CD4-positive, alpha-beta T cell treated with Interleukin-4 for 1 hour (primary cell): ENCODE measurements at places on chromosomes 12 and 14.

GRCh38 chr14:93719256-93719655 lies 69.0 kb downstream of the PRIMA1 start:
- DNase-seq: no peak

DNA sequence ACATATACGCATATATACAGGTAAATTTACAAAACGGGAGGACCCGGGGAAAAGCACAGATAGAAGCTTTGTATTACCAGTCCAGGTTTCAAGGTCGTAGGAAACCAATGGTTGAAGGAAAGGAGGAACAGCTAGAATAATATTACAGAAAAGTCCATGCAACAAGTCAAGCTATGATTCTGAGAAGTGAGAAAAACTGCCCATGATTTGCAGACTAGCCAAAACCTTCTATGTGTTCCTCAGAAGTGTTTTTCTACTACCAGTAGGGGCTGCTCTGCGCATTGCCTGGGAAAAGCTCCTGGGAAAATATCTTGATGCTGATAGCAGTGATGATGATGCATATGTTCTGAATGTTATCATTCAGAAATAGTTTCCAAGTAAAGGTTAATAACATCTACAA lies 2.2 kb downstream of the PDZRN4 start:
- DNase-seq: no peak

GRCh38 chr12:24741216-24741615 lies 207.7 kb downstream of the BCAT1 start:
- DNase-seq: no peak

DNA sequence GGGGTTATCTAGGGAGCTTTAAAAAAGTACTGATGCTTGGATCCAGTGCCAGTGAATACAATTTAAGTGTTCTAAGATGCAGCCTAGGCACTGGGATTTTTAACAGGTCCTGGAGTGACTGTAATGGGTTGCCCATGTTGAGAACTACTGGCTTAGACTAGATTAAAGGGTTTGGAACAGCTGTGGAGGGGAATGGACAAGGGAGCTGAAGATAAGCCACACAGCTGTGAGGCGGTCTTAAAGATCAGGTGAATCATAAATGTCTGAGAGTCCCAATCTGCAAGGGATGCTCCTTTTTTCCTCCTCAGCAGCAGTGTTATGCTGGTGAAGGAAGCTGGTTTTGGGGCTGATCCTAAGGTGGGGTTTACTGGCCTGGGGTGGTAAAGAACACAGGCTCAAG lies 35.5 kb upstream of the FRMD6 start:
- DNase-seq: no peak

- no peak for DNase-seq
Observed at GRCh38 chr12:104003596-104003995, 37.9 kb downstream of the TDG start.

DNA sequence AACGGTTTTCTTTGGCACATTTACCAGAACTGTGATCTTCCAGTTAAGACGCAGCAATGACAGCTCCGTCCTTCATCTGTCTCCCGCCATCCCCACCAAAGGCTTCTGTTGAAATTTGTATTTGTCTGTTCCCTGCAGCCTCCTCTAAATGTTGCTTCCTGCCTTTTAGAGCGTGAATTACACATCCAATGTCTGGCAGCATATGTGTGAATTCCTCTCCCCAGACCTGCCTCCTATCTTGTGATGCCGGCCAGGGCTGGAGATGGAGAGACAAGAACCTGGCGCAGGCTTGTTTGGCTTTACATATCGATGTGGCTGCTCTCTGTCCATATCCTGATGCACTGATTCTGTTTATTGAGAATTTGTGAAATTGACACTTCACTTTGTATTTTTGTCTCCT lies 738.4 kb upstream of the TMEM132C start:
- DNase-seq: no peak

DNA sequence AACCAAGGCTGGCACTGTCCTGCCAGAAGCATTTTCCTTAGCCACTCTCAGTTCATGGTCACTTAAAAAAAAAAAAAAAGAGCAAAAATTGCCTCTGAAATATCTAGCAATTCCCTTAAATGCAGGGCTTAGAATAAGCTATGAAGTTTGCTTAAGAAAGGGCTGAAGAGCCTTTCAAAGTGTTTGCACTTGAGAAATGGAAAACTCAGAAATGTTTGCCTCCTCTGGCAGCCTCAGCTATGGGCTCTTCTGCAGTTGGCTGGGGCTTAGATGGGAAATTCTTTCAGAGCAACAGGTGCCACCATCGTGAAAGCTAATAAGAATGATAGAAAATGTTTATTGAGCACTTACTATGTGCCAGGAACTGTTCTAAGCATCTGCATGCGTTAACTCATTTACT lies 48.5 kb upstream of the TSPAN11 start:
- DNase-seq: no peak

GRCh38 chr12:6471989-6472360 lies 1.5 kb upstream of the VAMP1 start:
- DNase-seq: no peak

DNA sequence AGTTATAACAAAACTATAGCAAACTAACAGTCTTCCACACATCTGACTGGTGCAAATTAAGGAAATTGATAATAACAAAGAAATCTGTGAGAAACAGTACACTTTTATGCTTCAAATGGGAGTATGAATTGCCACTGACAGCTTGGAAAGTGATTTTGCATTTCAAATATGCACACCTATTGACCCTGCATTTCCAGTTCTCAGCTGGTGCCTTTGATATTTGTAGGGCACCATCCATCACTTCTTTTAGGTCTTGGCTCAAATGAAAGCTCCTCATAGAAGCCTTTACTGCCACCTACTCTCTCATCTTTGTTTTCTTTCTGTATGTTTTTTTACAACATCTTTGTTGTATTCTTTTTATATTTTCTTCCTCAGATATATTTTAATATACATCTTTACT lies 125.1 kb downstream of the ST8SIA1 start:
- DNase-seq: no peak

DNA sequence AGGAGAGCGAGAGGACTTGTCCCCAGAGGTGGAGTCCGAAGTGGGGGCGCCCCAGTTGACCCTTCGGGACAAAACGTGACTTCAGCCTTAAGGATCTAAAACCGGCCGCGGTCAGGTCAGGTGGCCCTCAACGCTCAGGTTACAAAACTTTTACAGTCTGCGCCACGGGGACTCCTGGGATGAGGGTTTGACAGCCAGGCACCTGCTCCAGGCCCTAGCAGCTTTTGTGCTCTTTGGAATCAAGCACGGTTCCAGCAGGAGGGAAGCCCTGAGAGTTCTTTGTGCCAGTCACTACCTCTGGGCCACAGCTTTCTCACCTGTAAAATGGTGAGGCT lies 337 bp downstream of the ZC2HC1C start:
- no peak for DNase-seq

DNA sequence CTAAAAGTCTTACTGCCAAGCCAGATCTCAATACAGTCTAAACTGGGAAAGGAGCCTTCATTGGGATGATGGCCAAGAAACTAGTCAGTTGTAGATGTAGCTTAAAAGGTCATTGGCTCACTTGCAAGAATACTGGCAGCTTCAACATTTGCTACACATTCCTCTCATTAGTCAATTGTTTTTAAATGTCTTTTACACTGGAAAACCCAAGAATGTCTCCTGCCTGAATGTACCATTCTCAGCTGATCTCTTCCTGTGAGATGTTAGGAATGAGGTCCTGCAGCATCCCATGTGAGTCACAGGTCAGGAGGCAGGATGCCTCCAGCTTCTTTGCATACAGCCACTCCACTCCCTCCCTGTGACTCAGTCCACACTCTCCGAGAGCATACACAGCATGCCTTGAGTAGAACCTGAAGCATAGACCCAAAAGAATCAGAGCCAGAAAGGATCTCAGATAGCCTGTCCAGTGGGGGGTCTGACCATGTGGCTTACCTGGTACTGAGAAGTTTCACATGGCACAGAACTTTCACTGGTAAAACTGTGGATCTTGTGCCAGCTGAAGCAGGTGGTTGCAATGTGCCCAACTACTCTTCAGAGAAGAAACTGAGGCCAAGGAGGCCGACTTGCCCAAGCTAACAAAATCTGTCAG lies 56.0 kb upstream of the HECTD1 start:
- DNase-seq: no peak

DNA sequence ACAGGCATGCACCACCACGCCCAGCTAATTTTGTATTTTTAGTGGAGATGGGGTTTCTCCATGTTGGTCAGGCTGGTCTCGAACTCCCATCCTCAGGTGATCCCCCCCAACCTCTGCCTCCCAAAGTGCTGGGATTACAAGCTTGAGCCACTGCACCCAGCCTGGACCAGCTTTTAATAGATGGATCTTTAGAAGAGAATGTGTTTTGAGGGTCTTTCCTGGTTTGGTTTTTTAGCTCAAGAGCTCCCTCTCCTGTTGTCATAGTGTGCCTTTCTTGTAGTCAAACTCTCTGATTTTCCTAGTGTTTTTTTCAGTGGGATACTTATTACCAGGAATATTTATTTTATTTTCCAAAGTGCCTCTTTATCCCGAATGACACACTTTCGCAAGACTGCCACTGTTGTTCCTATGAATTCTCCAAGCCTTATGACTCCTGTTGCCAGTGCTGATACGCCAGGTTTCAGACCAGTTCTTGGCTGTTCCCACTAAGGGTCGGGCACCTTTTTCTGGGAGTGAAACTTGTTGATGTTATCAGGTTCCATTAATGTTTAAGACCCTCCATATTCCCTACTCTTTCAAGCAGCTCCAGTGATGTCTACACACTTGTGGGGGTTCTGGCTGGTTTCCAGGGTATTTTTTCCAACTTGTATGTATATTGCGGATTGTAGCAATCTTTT lies 31.5 kb upstream of the LIMA1 start:
- peak; percentile 20 for DNase-seq

GRCh38 chr12:6178981-6179761 lies 21.0 kb upstream of the CD9 start:
- DNase-seq: no peak

DNA sequence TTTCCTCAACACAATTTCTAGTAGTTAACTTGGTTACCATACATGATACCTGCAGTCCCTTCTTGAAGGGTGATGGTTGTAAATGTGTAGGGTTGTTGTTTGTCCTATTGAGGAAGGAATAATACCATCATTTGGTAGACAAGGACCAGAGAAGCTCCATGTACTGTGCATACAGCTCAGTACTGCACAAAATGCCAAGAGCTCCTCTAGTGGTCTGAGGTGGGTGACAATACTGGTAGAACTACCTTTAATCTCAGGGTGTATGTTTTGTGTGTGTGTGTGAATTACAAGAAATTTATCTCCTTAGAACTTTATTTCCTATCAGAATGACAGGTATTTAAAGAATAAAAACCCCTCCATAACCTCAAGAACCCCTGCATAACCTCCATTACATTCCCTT lies 575.3 kb downstream of the TMTC2 start:
- no peak for DNase-seq

DNA sequence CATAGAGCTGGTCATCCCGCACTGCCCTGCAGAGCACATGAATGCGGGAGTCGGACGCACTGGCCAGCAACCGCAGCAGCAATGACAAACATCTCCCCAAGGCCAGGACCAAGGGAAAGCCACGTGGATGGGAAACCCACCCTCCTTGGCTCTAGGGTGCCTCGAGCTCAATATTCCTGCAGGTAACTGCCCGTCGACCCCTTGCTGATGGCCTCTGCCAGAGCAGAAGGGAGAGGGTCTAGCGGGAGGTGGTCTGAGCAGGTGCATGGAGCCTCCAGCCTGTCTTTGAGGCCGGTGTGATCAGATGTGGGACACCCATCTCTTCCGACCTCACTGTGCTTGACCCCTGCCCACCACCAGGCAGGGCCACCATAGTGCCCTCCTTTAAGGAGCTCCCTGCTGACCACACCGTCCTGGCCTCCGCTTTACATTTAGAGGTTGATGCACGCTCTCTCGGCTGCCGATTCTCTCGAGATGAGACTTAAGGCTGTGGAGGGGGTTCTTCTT lies 89.7 kb downstream of the PIWIL1 start:
- no peak for DNase-seq

DNA sequence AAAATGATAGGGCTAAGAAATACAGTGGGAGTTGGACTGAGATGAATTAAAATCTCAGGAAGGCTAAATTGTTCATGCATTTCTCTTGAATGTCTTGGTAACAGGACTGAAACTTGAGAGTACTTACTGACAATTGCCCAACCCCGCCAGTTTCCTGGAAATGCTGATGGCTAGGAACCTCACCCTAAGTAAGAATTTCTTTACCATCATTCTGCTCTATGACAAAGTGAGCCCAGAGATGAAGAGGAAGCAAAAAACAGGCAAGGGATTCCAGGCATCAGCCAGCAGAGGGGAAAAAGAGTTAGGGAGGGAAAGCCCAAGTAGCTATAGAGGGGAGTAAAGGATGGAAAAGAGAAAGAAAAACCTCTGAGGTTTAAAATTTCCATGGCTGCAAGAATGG lies 397.7 kb downstream of the MDGA2 start:
- no peak for DNase-seq

GRCh38 chr14:77062261-77062660 lies 33.8 kb upstream of the IRF2BPL start:
- DNase-seq: no peak

GRCh38 chr14:59240356-59240755 lies 51.9 kb downstream of the DAAM1 start:
- no peak for DNase-seq

DNA sequence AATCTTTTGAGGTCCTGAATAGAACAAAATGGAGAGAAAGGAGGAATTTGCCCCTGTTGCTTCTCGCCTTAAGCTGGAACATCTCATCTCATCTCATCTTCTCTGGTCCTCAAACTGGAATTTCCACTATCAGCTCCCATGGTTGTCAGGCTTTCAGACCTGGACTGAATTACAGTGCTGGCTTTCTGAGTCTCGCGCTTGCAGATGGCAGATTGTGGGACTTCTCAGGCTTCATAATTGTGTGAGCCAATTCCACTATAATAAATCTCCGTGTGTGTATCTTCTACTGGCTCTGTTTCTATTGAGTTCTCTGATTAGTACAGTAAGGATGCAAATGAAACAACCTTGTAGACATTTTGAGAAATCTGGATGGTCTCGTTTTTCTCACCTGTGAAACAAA lies 199.0 kb downstream of the TMEM117 start:
- DNase-seq: no peak

DNA sequence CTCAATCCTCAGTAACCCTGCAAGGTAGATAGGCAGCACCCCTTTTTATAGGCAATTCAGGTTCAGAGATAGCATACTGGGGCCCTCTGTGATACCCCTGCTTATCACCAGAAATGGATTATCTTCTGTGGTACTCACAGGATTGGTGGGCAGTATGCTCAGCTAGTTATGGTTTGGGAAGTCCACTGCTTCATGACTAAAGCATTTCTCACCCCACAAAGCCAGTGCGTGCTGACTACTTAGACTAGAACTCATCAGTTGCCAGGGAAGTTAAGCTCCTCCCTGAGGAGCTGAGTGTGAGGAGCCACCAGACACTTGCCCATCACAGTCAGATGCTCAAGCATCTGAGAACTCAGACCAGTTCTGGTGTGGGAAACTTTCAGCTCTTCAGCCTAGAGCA lies 76.3 kb downstream of the SCAF11 start:
- DNase-seq: no peak
